ENCODE measurements at places on chromosomes 12 and 14.

- no peak for DNase-seq
Observed at GRCh38 chr14:32578181-32578580, 249.1 kb downstream of the AKAP6 start.

GRCh38 chr12:84891106-84891838, 21.3 kb downstream of the SLC6A15 start:
- no peak for DNase-seq

- DNase-seq = no peak
Observed at GRCh38 chr14:75492832-75493591, 29.3 kb upstream of the BATF start.

DNA sequence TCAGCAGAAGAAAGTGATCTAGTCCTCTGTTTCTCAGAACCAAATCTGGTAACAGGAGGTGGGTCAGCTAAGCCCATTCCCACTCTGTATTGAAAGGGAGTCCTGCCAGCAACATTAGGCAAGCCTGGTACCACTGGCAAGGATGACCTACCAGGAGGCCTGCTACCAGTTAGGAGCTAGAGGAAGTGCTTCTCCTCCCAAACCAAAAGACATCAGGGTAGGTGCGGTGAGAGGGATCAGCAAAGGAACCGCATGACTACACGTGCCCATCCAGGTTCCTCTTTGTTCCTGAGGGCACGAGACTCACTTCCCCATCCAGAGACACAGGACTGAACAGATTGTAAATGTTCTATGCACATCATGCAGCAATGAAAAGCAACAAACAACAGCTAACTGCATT, 2.8 kb downstream of the KLRC4 start:
- DNase-seq = no peak

DNA sequence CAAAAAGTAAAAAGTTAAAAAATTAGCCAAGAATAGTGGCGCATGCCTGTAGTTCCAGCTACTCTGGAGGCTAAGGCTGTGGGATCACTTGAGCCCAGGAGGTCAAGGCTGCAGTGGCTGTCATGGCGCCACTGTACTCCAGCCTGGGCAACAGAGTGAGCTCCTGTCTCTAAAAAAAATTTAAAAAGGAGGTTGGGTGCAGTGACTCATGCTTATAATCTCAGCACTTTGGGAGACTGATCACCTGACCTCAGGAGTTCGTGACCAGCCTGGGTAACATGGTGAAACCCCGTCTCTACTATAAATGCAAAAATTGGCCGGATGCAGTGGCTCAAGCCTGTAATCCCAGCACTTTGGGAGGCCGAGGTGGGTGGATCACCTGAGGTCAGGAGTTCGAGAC, 8.2 kb upstream of the YLPM1 start:
- no peak for DNase-seq

- DNase-seq = no peak
Observed at GRCh38 chr12:11814374-11814773, 164.9 kb downstream of the ETV6 start.

- no peak for DNase-seq
Observed at GRCh38 chr12:84924981-84925380, 12.4 kb upstream of the SLC6A15 start.

GRCh38 chr12:46100551-46101484, 110.4 kb upstream of the SCAF11 start:
- DNase-seq = no peak

- DNase-seq = no peak
Observed at GRCh38 chr14:101665478-101666078, 95.9 kb upstream of the PPP2R5C start.

GRCh38 chr12:50006754-50007442, 18.4 kb downstream of the RACGAP1 start:
- DNase-seq = no peak

- no peak for DNase-seq
Observed at GRCh38 chr12:52942066-52942900, 6.6 kb upstream of the KRT18 start.

- DNase-seq = no peak
Observed at GRCh38 chr12:109994401-109995175, 1.6 kb downstream of the GIT2 start.

DNA sequence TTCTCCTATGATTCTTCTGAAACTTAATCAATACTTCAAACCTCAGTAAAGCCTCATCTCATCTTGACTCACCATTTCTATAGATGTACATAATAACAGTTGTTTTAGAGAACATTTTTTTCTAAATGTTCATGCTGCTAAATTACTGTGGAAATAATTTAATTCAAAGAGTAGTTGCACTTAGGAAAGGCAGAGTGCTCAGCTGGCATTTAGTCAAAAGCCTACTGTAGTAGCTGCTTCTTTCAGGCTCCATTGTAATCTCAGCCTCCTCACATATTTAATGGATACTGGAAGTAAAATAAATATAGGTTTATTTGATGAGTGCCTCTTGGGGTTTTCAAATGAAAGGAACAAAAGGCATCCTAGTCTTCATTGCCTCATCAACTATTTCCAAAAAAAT, 325.0 kb downstream of the CCER1 start:
- no peak for DNase-seq

DNA sequence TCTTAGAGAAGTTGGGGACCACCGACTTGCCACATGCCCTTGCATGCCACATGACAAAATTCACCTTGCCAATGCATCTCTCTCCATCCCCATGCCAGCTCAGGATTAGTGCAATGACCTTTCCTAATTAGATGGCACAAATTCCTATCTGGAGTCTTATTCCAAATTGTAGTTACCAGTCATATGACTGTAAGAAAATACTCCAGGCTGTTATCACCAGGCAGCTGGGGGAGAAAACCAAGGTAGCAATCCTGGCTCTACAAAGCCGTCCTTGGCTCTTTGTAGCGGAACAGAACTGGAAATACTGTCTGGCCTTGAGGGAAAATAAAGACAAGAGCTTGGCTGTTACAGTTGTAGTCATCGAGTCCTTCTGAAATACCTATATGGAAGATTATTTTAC, 208.5 kb upstream of the DIO2 start:
- no peak for DNase-seq

DNA sequence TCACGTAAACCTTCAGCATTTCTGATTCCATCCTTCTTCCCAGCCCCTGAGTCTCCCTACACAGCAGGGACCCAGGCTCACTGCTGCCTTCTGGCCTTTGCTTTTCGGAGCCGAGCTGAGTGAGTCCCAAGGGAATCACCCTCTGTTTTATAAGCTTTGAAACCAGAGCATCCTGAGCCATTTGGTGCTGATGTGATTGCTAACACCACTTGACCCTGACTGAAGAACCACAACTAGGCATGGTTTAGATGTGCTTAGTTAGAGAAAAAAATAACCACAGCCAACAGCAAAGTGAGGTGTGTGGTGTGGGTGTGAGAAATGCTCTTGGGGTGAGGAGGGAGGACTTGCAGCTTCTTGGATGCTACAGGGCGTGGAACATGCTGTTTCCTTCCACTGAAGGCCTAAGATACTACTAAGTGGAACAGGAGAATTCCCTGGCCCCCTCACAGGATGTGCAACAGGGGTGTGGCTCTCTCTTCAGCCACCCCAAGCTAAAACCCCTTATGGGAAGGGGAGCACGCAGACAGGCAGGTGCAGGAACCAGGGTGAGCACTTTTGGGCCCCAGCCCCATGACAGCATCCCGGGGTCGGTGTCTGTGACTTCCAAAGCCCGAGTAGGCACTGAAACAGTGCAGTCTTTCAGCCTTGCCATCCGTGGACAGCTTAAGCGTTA, at the start of gene TC2N:
TC2N (minus strand) TSS at position 221 of the 673 bp plus-strand sequence. CDS start 53,767 bp downstream, outside the sequence.
- DNase-seq = no peak

DNA sequence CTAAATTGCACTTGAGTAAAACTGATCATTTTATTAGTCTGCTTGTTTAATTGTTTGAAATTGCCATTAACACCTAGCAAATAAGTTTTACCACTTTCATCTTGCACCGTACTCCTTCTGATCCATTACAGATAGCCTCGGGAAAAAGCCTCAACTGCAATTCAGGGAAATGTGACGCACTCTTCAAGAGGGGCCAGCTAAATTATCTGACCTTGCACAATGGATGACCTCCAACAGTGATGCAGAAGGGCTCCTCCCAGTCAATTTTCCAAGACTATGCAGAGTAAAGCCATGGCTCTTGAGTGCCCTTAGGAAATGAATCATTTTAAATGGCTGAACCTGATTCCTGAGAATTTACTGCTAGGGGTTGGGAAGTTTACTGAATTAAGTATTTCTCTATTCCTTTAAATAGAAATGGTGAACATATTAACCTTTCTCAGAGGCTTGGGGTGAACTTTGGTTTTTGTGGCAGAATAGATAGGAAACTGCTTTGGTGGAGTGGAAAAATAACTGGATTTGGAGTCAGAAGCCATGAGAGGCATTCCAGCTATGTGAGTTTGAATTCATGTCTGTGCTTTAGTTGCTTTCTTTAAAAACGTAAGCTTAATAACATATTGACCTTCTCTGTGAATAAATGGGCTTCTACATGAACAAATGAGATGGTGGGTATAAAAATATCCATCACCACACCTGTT, 64.8 kb upstream of the OVCH1 start:
- DNase-seq = no peak

DNA sequence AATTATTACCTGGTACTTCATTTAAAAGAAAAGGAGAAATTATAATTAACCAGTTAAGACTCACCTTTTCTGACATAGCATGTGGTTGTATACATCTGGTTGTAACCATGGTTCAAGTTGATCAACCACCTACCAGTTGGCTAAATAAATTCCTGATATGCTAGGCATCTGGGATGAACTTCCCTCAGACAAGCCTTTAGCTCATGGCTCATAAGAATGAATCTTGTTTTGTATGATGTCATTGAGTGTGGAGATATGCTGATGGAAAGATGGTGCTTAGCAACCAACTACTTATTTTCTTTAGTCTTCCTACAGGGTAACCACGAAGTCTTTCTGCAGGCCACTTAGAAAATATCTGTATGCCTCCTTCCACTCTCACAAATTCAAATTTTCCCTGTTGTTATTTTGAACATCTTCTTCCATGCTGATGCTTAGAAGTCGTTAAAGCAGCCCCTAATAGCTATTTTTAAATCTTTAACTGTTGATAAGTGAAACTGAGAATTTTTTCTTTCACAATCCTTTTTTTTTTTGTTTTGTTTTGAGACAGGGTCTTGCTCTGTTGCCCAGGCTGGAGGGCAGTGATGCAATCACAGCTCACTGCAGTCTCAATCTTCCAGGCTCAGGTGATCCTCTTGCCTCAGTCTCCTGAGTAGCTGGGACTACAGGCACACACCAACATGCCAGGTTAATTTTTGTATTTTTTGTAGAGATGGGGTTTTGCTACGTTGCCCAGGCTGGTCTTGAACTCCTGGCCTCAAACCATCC, 51.9 kb upstream of the PTHLH start:
- no peak for DNase-seq

GRCh38 chr12:21551841-21552465, 25.9 kb downstream of the SPX start:
- DNase-seq = no peak

GRCh38 chr12:4281173-4281654, 7.7 kb downstream of the CCND2 start:
- DNase-seq = no peak

DNA sequence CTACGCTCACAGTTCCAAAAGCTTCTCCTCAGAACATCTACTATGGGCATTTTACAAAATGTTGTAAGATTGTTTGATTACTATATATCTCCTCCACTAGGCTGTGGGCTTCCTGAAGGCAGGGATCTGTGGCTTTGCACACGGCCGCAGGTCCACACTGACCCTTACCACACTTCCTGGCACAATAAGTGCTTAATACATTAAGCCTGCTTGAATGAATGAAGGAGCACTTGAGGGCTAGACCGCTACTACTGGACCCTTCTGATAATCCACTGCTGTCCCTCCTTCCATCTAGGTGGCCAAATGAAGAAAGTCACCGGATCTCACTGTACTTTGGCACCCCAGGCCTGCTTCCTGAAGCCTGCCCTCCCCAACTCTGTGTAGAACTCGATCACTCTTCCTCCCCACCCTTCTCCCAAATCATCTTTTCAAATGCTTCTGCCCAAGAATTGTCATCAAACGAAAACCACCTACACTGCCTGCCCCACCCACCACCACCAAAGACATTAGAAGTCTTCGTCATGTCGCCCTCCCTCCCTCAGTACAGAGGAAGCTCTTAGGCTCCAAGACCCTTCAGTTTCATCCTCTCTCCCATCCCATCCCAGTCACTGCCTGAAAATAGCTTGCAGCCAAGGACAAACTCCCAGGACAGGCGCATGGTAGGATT, 596 bp upstream of the ZBTB39 start:
- DNase-seq = no peak

DNA sequence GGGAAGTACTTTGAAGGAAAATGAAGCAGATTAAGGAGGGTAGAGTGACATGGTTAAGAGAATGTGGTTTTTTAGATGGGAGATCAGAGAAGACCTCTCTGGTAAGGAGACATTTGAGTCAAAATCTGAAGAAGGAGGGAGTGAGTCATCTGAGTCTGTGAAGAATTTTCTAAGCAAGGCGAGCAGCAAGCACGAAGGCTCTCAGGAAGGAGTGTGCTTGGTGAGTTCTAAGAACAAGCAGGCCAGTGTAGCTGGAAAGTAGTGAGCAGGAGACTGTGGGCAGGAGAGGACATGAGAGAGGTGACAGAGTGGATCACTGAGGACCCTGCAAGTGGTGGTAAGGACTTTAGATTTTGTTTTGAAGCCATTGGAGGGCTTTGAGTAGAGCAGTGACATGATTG, 76.3 kb upstream of the FUT8 start:
- no peak for DNase-seq

GRCh38 chr14:102927878-102928411, 5.5 kb downstream of the AMN start:
- DNase-seq = no peak

DNA sequence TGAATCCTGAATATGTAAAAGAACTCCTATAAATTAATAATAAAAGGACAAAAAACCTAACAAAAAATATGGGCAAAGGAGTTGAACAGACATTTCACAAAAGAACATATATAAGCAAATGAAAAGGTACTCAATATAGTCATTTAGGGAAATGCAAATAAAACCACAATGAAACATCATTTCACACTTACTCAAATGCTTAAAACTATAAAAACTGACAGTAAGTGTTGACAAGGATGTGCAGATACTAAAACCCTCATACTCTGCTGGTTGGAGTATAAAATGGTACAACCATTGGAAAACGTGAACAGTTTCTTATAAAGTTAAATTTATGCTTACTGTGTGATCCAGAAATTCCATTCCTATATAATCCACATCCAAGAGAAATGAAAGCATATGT, 247.1 kb downstream of the GXYLT1 start:
- no peak for DNase-seq

DNA sequence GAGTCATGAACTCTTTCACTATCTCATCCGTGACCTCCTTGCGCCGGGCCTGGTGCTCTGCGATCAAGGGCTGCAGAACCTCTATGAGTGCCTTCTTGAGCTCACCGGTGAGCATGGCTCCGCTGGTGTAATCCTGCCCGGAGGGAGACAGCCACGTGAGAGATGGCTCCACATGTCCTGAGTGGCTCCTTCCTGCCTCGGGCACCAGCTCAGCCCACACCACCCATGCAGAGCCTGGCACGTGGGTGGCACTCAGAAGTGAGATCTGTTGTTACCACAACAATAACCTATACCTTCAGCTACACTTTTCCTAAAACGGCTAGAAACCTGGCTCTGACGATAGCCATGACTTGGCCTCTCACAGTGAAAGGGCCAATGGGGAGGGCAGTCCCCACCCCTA, 11.8 kb downstream of the SLC25A47 start:
- DNase-seq = no peak
